Heart right ventricle (tissue), 16 donors: ENCODE measurements at places on chromosomes 1 and 21.

GRCh38 chr1:90335558-90335957 is 340.6 kb downstream of the ZNF326 start:
- no peak for DNase-seq

DNA sequence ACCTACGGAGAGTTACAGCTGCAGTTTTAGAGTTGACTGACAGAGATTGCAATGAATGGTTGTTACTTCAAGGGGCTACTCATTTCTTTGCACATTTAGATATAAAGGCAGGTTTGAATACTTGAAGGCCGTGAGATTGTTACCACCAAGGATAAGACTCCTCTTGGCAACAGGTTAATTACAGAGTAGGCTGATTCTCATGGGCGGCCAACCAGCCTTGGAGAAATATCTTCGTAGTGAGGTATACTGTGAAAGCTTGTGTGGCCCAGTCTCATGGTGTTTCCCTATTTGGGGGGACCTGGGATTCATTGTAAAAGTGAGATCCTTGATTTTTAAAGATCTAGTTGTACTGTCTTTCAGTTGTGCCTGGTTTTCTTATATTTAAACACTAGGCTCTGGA is 103.2 kb upstream of the OLFM3 start:
- no peak for DNase-seq

DNA sequence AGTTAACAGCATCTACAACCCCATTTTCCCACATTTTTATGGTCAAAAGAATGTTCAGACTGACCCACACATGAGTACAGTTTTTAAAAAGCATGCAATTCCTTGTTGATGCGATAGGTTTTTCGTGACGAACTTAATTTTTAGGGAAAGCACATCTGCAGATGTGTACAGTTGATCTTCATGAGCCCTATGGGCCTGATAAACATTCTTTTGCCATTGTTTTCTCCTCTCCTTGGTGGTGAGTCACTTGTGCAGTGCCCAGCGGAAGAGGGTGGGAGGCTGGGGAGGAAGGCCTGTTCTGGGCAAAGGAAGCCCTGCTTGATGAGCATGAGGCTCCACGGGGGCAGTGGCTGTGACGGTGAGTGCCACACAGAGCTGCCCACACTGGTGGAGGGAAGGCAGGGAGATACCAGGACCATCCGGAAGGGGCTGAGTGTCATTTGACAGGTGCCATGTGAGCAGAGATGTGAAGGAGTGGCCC is 5.3 kb downstream of the ARF1 start:
- no peak for DNase-seq

DNA sequence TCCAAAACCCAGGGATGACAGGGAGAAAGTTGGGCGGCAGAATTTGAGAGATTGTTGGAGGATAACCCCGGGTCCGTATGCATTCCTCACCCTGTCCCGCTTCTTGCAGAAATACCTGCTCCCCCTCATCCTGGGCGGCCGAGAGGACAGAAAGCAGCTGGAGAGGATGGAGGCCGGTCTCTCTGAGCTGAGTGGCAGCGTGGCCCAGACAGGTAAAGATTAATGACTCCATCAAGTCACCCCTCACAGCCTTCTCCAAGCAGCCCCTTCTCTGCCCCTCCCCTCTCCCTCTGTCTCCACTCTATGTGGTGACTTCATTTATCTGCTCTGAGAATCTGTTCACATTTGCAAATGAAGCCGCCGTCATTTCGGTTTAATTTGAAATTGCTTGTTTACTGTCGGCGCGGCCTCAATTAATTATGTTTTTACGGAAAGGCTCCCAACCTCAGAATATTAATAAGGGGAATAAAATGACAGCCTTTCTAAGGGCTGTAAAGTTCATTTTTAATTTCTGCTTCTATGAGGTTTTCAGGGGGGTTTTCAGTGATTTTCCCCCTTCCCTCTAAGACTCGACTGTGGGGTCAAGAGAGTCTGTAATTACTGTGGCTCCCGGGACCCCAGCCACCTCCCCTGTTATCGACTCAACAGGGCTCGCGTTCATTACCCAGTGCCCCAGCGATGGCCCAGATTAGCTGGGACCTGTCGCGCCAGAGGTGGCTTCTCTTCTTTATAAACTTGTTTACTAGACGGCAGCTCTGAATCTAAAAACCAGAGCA is 148.3 kb downstream of the PEX14 start:
- no peak for DNase-seq

- no peak for DNase-seq
Measured at GRCh38 chr1:26550946-26551345, 21.4 kb downstream of the RPS6KA1 start.

GRCh38 chr1:44660176-44660575 is 14.1 kb downstream of the TMEM53 start:
- DNase-seq, result peak; percentile 84

DNA sequence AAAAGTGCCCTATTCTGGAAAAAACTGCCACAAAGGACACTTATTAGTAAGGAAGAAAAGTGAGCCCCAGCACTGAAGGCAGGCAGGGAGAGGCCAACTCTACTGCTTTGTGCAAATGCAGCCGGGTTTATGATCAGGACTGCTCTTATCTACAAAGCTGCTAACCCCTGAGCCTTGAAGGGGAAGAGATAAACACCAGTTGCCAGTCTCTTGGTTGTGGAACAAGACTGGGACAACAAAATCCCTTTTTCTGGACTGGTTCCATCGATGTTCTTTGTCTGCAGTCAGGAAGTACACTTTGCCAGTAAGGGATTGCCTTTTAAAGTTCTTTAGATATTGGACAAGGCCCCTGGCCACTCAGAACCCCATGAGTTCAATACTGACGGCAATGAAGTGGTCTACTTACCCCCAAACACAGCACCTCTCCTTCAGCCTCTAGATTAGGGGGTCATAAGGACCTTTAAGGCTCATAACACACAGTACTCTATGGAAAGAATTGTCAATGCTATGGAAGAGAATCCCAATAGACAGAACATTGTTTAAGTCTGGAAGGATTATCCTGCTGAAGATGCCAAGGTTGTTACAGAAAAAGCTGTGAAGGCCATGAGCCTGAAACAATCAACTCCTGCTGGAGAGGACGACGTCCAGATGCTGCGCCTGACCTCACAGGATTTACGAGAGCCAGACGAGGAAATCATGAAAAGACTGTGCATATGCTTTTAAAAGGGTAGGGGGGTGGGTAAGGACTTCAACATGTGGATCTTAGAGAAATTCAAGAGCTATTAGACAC is 43.6 kb downstream of the GNB1 start:
- no peak for DNase-seq

- no peak for DNase-seq
Measured at GRCh38 chr1:222794656-222795474, 20.0 kb upstream of the DISP1 start.

GRCh38 chr1:109983380-109984189 is 980 bp upstream of the AHCYL1 start:
- no peak for DNase-seq

DNA sequence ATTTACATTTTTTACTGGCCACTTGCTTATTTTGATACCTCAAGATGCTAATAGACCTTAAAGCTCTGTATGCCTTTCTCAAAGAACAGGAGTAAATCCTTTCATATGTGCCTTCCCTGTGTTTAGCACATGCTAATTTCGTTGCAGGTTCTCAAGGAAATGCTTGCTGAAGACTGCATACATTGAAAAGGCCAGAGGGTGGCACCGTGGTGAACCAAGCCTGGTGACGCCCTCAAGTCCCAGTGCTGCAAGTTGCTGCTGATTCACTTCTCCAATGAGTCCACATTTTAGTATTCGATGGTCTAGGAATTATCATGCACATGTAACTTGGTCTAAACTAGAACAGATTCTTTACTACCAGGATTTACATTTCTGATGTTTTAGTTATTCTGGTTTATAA is 94.1 kb downstream of the CLDN17 start:
- DNase-seq, result no peak

DNA sequence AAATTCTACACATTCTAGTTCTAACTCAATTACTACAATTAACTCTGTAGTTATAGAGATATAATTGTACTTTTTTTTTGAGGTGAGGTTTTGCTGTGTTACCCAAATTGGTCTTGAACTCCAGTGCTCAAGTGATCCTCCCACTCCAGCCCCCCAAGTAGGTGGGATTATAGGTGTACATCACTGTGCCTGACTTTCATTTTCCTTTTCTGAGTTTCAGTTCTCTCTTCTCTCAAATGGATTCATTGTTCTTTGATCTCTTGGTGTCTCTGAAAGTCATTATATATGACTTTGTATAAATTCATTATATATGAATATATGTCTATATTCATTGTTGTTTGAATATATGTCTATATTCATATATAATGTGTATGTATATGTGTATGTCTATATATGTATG is 74.0 kb upstream of the GALNT2 start:
- no peak for DNase-seq

- DNase-seq, result no peak
Measured at GRCh38 chr1:101122452-101123166, 97.0 kb upstream of the DPH5 start.

DNA sequence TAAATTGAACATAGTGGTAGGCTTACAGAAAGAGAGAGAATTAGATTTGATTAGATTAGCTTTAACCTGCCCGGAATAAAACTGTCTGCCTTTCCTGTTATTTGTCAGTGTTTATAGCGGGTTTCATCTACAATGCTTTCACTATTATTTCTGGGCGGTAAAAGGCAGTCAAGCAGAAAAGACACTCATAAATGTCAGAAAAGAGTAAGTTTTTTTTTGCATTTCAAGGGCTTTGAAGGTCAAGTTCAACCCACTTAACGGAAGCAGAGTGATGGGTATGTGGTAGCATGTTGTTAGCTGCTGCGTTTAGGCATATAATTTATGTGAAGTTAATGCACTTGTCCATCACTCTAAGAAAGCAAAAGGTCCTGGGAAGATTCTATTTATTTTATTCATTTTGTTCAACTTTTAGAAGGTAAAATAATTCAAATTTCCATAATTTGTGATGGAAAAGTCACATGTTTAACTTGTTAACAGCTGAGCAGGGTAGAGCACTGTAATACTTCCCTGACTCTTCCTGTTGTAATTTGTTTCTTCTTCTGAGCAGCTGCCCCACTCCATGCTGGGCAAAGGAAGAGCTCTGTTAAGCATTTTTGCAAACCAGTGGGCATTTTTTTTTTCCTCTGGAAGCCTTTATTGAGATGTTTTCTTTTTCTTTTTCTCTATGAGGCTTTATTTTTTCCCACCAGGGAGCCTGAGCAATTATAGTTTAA is 220.1 kb downstream of the ST6GALNAC3 start:
- no peak for DNase-seq

GRCh38 chr1:20278692-20279130 is 12.0 kb upstream of the VWA5B1 start:
- DNase-seq, result no peak

- no peak for DNase-seq
Measured at GRCh38 chr21:44537930-44538911, 1.8 kb downstream of the KRTAP10-1 start.

DNA sequence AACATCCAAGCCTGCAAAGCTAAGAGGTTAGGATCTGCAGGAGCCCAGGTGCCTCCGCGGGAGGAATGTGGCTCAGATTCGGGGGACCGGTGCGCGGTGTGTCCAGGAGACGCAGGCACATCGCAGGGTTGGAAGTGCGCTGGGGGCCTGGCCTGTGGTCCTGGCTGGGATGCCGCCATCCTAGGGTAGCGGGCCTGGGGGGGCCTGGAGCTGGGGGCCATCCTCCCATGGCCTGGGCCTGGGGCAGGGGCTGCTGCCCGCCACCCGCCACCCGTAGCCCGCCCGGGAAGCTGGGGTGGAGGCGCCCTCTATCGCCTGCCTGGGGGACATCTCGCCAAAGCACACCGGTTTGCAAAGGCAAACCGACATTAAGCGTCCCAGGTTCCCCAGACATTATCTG is 170.6 kb upstream of the ARHGEF16 start:
- DNase-seq, result peak; percentile 53

DNA sequence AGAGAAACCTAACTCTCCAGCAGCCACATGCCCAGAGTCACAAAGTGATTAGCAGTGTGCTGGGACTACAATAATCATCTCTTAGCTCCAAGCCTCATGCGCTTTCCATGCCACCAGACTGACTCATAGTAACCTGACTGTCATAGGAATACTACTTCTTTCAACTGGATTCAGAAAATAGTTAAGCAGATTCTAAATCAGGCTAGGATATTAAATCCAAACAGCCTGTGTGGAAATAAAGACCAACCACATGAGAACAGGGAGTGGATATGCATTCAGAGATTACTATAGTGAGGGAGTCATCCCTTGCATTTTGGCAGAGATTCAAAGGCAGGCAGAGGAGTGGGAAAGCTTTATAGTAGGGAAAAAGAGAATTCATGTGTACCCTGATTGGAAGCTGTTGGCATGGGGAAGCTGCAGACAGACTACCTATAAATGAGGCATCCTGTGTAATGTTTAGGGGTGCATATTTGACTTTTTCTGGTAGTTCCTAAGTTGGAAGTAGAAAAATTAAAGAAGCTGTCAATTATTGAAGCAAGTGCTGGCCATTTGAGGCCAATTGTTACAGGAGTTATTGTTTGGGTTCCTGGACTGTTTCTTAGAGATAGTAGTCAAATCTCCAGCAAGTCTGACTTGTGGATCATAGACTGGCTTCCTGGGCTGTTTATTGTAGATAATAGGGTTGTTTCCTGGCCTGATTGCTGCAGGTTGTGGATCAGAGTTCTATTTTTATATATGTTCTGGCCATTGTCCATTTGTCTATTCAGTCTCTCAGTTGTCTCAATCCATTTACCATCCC is 31.7 kb upstream of the DNAH14 start:
- no peak for DNase-seq

- no peak for DNase-seq
Measured at GRCh38 chr1:90220941-90221693, 226.2 kb downstream of the ZNF326 start.

GRCh38 chr21:32119389-32119788 is 159.5 kb downstream of the MIS18A start:
- no peak for DNase-seq

DNA sequence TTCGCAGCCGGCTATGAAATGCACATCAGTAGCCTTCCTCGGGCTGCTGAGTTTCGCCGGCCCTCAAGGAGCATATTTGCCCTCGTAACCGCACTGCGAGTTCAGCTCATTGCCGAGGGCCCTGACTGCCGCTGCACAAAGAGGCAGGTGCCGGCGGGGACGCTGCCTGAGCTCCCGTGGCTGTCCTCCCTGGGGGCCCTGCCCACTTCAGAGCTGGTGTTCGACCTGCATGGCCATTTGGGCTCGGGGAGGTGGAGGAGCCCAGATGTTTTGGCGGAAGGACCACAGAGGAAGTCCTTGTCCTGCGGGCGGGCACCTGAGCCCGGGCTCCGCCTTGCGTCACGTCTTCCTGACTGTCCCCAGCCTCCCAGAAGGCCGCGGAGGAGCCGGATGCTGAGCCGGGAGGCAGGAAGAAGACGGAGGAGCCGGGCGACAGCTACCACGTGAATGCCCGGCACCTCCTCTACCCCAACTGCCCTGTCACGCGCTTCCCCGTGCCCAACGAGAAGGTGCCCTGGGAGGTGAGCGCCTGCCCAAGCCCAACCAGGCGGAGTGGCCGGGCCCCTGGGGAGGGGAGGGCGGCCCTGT is 29.9 kb upstream of the LRRC3 start:
- DNase-seq, result no peak

DNA sequence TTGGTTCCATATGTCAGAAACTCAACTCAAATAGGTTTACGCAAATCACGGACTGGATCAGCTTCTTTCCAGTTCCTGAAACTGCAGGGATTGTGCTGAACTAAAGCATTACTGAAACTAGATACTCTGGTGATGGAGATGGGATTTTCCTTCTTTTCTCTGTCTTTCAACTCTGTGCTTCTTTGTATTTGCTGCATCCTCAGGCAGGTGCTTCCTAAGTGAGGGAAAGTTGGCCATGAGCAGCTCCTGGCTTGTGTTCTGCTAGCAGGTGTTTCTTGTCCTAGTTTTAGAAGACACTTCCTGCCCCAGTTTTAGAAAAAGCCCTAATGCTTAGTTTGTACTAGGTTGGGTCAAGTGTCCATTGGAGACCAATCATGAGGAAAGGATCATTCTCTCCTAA is 86.7 kb upstream of the USP24 start:
- no peak for DNase-seq

- DNase-seq, result no peak
Measured at GRCh38 chr1:199404976-199405375, 622.5 kb upstream of the NR5A2 start.
